ACHN (cell line): ENCODE measurements at places on chromosomes 5 and 9.

GRCh38 chr5:136979131-136979530 lies 520.0 kb downstream of the SPOCK1 start:
- DNase-seq: no peak

DNA sequence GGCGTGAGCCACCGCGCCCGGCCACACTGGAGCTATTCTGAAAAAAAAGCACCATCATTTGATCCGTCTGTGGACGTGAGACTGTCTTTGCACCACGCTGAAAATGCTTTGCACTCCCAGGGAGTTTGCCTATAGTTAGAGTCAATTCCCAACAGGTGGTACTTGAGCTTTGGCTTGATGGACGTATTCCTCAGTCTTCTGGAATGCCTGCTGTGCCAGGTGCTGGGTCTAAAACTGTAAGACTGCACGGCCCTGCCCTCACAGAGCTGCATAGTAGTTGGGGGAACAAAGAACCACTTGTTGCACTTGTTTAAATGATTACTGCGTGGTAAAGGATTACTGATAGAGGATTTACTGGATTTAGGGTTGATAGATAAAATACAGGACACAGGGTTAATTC lies 3.4 kb upstream of the CCNO start:
- no peak for DNase-seq

DNA sequence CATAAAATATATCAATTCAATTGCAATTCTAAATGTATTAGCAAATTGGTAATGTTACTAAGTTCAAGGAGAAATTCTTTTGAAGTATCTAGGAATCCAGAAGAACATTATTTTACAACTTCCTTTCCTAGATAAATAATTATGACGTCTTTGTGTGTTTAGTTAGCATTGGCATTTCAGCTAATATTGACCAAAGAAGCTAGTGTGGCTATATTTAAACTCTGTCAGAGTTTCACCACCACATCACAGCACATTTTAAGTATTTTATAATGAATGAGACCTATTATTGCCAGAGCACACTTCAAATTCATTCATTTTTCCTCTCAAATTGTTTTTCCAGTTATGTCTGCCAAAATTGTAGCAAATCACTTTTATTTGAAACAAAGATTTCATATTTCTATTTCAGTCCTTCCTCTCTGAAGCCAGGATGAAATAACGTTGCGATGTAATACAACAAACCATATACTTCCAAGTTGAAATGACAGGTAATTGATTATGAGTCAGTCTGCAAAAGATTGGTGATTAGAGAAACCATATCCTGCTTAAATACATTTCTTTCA lies 18.9 kb downstream of the PLK2 start:
- no peak for DNase-seq

- no peak for DNase-seq
These were observed 4.9 kb downstream of the TRIM52 start for GRCh38 chr5:181255836-181256578.

DNA sequence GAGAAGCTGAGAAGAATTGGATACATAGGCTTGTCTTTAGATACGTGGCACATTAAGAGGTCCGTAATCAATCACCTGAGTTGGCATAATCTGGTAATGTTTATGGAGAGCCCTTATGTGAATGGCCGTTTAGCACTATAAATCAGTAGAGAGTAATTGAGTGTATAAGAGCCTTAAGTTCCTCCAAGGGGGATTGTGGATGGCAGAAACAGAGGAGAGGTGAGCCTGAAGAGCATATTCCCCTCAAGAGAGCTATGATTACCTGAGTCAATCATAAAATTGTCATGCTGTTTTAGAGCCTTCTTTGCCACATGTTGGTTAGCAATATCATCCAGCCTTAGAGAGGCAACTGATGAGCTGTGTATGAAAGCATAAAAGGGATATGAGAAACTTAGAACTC lies 58.8 kb downstream of the FOCAD start:
- DNase-seq: no peak

DNA sequence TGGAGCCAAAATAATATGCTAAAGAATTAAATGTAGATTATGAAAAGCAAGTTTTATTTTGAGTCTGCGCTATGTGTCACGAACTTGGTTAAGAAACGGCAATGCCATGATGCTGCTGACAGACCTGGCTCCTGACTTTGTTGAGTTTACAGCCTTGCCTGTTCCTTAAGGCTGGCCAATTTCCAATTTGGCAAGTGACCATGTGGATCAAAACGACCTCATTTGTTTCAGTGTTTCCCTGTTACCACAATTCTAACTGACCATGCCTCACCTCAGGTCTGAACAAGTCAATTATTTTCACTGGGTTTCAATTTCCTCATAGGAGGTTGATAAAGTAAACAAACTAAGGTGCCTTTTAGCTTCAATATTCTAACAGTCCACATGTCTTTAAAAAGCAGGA lies 461.4 kb downstream of the ZNF608 start:
- DNase-seq: no peak

DNA sequence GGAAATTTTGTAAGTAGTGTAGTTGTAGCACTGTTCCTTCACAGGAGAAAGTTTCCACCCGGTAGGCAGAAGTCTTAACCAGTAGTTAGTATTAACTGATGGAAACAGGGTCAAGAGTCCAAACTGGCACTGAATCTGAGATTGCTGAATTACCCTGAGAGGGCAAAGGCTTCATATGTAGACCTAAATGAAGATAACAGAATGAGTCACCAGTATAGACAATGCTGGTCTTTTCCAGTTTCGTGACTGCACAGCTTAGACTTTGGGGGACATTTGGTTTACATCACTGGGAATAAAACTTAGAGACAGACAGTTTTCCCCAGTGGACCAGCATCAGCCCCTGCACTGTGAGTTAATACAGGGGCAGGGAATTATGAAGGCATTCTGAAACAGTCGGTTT lies 60.5 kb downstream of the PCSK5 start:
- DNase-seq: no peak

- DNase-seq: no peak
These were observed 21.2 kb downstream of the SPATA31D3 start for GRCh38 chr9:81964218-81965171.

GRCh38 chr5:75568202-75568601 lies 43.1 kb upstream of the ANKDD1B start:
- no peak for DNase-seq

DNA sequence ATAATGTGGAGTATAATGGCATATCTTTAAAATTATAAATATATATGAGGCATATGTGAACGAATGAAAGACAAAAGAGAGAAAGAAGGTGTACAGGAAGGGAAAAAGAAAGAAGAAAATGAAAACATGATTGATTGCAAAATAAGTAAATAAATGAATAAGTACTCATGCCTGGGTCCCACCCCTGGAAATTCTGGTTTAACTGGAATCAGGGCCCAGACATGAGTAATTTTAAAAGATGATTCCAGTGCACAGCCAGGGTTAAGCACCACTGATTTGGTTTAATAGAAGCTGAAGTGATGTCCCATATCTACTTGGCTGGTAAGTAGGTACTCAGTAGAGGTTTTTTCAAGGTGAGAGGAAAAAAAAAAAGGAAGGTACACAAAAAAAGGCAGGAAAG lies 34.0 kb upstream of the HOMER1 start:
- no peak for DNase-seq

GRCh38 chr5:125006011-125006685 lies 259.7 kb upstream of the ZNF608 start:
- DNase-seq: no peak

GRCh38 chr5:126028336-126028735 lies 394.9 kb upstream of the GRAMD2B start:
- no peak for DNase-seq

DNA sequence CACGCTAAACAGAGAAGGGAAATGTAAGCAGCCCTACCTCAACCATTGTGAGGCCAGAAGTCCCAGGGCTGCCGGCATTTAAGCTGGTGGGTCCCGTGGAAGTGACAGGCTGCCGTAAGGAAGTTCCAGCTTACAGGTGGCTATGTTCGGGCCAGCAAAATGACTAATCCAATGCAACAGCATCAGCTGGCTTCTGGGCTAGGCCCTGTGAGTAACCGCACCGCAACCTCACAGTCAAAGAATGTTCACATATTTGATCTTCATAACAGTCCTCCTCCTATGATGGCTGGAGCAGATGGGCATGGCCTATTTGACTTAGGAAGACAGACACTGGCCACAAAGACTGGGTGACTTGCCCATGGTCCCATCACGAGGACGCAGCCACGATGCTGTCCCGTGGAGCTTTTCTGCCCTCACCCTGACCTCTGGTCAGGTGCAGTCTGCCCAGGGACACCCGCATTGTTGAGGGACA lies 88.2 kb downstream of the LIFR start:
- peak; percentile 89 for DNase-seq

- no peak for DNase-seq
These were observed 576.7 kb upstream of the ADAMTS16 start for GRCh38 chr5:4563400-4563799.

DNA sequence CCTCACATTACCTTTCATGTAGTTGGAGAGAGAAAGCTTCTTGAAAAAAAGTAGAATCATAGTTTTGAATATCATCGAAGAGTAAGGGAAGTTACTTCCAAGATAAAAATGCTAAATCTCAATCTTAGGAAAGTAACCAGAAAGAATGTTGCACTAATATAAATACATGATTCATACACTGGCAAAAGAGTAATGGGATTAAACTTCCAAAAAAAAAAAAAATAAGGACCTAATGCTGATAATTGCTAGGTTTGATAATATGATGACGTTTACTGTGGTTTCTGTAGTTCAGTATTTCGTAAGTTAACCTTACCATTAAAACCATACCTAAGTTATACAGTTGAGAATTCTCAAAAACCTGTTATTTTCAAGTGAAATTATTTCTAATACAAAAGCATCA lies 573.8 kb upstream of the CDH9 start:
- DNase-seq: no peak

- DNase-seq: no peak
These were observed 352.0 kb downstream of the PARP8 start for GRCh38 chr5:51018423-51018822.

- DNase-seq: no peak
These were observed 741.3 kb downstream of the TLE1 start for GRCh38 chr9:80948066-80948465.

DNA sequence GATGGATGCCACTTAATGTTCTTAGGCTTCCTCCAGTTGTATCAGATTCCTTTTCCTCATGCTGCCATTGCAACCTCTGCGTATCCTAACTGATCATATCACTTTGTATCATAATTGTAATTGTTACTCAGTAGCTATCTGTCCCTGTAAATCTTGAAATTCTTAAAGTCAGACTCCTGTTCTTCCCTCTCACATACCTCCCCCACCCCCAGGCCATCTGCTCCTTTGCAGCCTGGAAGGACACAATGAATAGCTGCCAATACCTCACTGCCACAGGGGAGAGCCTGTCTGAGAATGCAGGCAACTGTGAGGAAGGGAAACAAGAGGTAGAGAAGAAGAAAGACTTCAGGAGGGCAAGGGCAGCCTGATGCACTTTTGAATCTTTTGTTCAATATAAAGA lies 228.5 kb downstream of the ENC1 start:
- no peak for DNase-seq

- DNase-seq: no peak
These were observed 238.1 kb downstream of the ROR2 start for GRCh38 chr9:91711755-91712601.

- DNase-seq: no peak
These were observed 291.2 kb downstream of the IRX1 start for GRCh38 chr5:3886524-3887451.

GRCh38 chr5:170262061-170263045 lies 29.6 kb downstream of the C5orf58 start:
- DNase-seq: no peak

GRCh38 chr5:136516637-136517036 lies 151.3 kb upstream of the TRPC7 start:
- no peak for DNase-seq

GRCh38 chr5:135329913-135330797 lies 68.9 kb downstream of the MACROH2A1 start:
- DNase-seq: no peak

- DNase-seq: no peak
These were observed 1.7 kb downstream of the CRB2 start for GRCh38 chr9:123357743-123358059.

GRCh38 chr9:7117676-7118561 lies 360.1 kb downstream of the KDM4C start:
- no peak for DNase-seq

GRCh38 chr5:54988817-54989216 lies 3.4 kb upstream of the ESM1 start:
- no peak for DNase-seq

DNA sequence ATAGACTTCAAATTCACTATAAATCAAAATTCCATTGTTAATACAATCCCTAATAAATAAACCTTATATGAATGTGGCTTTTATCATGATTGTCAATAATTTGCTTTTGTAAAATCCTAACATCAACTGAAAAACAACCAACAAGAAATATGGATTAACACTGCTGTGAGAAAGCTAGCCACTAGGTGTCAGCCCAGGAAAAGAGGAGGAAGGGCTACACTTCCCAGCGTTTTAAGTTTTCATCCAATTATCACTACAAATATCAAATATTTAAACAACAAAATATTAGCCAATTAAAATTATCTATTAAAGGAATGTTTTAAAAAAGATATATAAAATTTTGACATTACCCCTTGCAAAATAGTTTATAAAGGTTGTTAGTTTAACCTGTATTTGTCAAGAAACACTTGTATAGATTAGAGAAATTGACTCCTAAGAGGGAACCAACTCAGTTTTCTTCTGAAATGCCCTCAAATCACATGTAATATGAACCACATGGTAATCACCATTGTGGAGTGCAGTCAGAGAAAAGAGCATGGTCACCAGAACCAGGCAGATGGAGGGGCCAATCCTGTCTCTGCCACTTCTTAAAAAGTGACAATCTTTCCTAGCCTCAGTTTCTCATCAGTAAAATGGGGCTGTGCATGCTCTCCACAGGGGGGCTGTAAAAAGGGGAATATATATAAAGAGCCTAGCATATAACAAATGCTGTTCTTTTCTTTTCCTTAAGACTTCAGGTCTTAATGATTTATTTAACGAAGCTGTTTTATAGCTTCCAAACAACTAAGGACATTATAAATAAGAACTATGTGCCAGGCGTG lies 188.2 kb downstream of the CRB2 start:
- peak; percentile 43 for DNase-seq

DNA sequence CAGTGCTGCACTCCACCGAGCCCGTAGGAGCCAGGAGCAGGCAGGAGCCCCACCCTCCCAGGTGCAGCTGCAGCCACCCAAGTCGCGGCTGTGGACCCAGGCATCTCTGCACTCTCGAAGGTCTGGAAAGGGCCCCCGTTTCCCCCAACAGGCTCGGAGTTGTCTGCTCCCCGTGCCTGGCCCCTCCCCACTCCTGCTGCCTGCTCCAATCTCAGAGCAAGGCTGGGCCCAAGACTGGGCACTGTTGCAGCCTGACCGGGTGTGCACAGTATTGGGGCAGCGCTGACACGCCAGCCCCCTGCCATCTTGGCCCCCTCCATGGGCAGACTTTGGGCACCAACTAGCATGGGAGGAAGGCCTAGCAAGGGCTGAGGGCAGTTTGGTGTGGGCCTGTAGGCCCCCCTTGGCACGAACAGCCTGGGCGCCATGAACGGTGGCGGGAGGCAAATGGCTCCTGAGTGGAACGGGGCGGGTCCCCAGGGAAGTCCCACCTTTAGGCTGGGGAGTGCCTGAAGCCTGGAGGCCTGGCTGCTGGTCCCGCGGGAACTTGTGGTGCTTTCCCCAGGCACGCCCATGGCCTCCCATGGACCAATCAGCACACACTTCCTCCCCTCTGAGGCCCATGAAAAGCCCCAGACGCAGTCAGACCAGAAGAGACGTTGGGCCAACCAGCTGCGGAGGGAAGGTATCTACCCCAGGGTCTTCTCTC lies 60.4 kb downstream of the PSAT1 start:
- DNase-seq: no peak
